ENCODE measurements at places on chromosomes 1 and 21.

DNA sequence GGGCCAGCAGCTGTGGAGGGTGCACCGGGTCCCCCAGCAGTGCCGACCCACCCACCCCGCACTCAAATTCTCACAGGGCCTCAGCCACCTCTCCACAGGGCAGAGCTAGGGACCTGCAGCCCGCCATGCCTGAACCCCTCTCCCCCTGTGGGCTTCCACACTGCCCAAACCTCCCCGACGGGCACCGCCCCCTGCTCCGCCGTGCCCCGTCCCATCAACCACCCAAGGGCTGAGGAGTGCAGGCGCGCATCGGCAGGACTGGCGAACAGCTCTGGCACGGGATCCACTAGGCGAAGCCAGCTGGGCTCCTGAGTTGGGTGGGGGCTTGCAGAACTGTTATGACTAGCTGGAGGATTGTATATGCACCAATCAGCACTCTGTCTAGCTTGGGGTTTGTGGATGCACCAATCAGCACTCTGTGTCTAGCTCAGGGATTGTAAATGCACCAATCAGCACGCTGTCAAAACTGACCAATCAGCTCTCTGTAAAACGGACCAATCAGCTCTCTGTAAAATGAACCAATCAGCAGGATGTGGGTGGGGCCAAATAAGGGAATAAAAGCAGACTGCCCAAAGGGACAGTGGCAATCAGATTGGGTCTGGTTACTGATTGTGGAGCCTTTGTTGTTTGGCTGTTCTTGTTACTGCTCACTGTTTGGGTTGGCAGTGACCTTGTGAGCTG, 12.4 kb upstream of the RCAN3 start:
- DNase-seq = no peak

GRCh38 chr1:94792473-94793295, 27.5 kb upstream of the SLC44A3 start:
- DNase-seq = no peak

GRCh38 chr1:154222918-154223317, 2.2 kb downstream of the UBAP2L start:
- no peak for DNase-seq

- DNase-seq = no peak
Observed at GRCh38 chr1:88890131-88890530, 1.2 kb downstream of the GTF2B start.

DNA sequence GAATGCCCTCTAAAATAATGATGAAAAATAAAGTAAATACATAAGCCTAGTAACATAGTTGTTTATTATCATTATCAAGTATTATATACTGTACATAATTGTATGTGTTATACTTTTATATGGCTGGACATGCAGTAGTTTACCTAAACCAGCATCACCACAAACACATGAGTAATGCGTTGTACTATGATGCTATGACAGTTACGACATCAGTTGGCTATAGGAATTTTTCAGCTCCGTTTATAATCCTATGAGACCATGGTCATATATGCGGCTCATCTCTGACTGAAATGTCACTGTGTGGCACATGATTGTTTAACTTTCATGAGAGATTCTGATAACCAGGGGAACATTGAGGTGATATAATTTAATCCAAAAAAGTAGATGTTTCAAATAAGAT, 352.1 kb downstream of the ST6GALNAC3 start:
- DNase-seq = no peak

DNA sequence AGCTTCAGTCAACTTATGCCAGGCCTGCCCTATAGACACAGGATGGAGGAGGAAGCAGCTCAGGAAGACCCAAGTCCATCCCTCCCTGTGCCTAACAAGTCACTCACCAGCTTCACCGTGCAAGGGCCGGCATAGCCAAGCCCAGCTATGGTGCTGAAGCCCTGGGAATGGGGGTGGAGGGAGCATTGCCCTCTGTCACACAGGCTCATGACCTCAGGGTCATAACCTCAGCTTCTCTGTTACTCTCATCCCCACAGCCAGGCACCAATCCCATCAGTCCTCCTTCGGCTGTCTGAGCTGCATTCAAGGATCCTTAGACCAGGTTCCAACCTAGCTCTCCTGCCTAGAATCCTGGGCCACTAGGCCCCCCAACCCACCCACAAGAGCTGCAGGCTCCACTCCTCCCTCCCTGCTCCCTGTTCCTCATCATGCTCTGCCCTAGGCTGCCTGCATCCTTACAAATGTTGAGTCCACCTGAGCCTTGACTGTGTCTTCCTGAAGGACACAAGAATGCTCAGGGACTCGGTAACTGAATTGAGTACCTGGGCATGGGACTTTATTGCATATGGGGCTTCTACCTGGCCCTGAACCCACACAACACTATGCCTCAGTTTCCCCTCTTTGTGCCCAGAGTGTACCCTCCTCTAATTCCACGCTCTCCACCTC, 1.7 kb downstream of the CD244 start:
- DNase-seq = no peak

Measured in activated CD4-positive, alpha-beta T cell treated with anti-CD3 and anti-CD28 coated beads, Interleukin-2, amount 10 ng/mL, durations not matched to agents 7 days and 5 days (primary cell).